ENCODE measurements at places on chromosomes 2 and 18.

DNA sequence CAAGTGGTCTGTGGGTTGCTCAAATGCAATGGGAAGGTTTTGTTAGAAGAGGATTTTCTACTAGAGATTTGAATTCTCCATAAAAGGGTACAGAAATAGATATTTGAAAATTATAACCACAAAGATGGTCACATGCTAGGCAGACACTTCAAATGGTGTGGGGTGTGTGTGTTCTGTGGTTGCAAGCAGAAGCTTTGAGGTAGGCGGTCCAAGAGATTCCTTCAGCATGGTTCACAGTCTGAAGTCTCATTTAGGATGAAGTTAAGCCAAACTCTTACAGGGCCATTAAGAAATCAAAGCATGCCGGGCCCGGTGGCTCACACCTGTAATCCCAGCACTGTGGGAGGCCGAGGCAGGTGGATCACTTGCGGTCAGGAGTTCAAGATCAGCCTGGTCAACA is 38.3 kb upstream of the RMDN2 start:
- DNase-seq = no peak

GRCh38 chr2:43132683-43133301 is 93.6 kb downstream of the ZFP36L2 start:
- no peak for DNase-seq

DNA sequence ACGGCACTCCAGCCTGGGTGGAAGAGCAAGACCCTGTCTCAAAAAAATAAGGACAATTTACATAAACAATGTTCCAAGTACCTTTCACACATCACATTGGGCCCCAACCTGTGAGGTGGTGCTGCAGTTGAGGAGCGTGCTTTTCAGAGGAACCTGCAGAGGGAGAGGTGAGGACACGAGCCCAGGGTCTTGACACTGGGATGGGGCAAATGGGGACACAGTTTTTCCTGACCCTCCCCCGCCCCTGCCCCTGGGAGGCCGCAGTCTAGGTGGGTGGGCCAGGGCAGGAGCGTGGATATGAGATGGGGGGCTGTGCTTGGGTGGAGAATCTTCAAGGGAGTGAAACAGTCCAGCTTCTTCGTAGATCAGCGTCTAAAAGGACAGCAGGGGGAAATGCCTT is 112.9 kb downstream of the SEPTIN10 start:
- DNase-seq = no peak

GRCh38 chr2:136407117-136407951 is 289.4 kb upstream of the CXCR4 start:
- DNase-seq = no peak

DNA sequence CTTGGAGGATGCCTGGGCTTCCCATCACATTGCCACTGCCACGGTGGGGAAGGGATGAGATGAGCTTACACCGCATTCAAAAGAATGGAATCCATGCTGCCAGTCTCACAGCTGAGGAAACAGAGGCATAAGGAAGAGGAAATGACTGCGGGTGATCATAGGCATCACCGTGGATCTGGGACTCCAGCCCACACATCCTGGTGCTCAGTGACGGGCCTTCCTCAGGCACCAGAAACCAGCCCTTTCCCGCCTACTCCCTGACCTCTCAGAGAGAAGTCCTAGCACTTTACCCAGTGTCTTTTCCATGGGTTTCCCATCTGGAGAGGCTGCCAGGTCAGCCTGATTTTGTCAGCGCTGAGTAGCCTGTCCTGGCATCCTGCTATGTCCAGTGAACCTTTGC is 5.3 kb upstream of the PLB1 start:
- no peak for DNase-seq

DNA sequence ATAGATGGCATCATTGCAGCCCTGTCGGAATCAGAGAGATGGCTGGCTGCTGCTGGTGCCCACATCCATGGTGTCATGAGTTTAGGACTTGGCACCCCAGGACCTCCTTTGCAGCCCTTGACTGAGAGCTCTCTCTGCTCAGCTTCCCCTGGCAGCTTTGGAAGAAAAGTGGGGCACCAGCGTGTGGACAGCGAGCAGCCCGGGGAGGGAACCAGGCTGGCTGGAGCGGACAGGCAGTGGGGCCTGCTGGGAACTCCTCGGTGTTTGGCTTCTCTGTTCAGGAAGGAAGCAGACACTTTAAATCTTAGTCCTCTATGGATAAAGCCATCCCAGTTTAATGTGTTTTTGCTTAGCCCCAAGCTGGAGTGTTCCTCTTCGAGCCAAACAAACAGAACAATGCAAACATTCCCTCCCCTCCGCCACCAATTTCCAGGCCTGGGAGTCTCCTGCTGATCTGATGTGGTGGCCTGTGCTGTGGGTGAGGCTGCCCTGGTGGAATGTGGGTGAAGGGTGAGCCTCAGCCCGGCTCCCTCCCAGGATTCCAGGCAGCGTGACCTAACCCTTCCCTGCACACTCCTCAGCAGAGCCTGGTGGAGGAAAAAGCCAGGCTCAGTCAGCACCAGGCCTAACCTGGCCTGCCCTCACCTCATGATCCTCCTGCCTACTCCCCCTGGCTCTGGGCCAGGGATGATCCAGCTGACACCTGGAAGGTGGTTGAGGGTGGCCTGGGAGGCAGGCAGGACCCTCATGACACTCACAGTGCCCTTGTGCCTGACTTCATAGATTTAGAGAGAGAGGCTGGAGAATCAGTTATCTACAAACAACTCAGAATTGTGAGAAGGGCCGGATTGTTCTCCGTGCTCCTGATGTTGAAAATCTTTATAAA is 21.6 kb upstream of the ITGB6 start:
- no peak for DNase-seq

- DNase-seq = no peak
Measured at GRCh38 chr2:171323971-171324528, 109.7 kb downstream of the METTL8 start.

All from stimulated activated CD4-positive, alpha-beta T cell treated with anti-CD3 and anti-CD28 coated beads, Interleukin-1b, Interleukin-23, amount 100 ng/mL, for 24 hours (primary cell).